HT-29 (cell line): ENCODE measurements at places on chromosomes 1 and 21.

- DNase-seq = no peak
Measured at GRCh38 chr1:228075801-228076271, 6.7 kb upstream of the ARF1 start.

GRCh38 chr21:15408089-15408488 lies 321.7 kb upstream of the USP25 start:
- no peak for DNase-seq

DNA sequence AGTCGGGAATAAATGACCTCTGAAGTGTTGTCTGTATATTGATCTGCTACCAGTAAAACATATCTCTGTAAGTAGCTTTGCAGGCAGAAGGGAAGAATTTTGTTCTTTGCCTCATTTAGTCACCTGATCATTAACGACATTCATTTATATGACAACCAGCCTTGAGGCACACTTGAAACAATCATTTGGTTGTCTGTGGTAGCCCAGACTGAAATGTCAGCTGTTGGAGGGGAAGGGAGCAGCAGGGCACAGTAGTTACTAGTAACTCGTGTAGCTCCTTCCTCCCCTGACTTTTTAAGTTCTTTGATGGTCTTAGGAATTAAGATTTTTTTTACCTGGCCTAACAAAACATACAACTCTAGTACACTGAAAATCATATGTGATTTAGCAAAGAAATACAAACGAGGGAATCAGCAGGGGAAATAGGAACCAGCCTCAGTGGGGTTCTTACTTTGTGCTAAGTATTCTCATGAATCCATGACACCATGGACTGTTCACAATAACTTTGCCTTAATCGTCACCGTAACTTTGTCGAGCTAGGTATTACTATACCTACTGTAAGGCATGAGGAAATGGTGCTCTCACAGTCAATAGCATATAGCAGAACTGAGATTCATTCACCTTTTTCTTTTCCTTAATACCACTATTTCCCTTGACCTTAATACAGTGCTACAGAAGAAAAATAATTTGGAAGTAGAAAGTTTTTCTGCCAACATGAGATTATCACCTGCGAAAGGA lies 6.4 kb downstream of the IL12RB2 start:
- DNase-seq = no peak

- DNase-seq = no peak
Measured at GRCh38 chr21:21241391-21241790, 243.2 kb downstream of the NCAM2 start.

GRCh38 chr1:11653861-11654136 lies 430 bp downstream of the FBXO2 start:
- no peak for DNase-seq

DNA sequence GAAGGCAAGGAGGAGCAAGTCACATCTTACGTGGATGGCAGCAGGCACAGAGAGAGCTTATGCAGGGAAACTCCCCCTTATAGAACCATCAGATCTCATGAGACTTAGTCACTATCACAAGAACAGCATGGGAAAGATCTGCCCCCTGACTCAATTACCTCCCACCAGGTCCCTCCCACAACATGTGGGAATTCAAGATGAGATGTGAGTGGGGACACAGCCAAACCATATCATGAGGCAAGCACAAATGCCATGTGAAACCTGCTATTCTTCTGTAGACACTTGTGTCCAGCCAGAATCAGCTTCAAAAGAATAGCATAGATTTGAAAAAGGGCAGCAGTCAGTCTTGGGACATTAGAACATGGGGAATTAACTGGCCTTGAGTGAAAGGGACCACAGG lies 32.2 kb upstream of the UBE2U start:
- no peak for DNase-seq

DNA sequence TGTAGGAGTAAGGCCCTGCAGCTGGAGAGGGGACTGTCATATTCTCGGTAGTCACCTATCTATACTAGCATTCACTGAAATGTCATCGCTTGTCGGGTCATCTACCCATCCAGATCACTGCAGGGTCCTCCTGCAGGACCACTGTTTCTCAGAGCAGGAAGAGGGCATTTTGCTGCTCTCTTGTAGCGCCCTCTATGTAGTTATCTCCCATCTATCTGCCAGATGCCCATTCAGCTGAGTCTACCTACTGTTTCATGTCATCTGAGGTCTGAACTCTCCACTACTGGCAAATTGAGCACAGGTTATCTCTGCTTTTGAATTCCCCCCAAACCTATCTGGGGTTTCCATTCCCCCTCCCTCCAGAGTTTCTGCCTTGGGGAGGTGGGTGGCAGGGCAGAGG lies 258.2 kb upstream of the FOXD3 start:
- DNase-seq = no peak

GRCh38 chr1:183735069-183735860 lies 69.7 kb upstream of the RGL1 start:
- DNase-seq = no peak

DNA sequence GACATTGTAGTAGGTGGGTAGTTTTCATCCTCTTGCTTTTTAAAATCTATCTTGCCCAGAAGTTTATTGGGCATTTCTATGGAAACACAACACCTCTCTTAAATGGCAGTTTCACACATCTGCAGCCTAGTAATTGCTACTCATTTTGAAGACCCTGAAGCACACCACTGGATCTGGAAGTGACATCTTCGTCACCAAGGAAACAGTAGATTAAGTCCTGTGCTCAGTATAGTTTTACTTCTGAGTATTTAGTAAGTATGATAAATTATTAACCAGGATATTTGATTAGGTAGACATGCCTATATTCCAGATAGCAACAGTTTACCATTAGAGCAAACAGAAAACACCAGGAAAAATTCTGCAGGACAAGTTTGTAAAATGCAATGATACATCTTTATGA lies 48.7 kb downstream of the UCK2 start:
- DNase-seq = no peak

DNA sequence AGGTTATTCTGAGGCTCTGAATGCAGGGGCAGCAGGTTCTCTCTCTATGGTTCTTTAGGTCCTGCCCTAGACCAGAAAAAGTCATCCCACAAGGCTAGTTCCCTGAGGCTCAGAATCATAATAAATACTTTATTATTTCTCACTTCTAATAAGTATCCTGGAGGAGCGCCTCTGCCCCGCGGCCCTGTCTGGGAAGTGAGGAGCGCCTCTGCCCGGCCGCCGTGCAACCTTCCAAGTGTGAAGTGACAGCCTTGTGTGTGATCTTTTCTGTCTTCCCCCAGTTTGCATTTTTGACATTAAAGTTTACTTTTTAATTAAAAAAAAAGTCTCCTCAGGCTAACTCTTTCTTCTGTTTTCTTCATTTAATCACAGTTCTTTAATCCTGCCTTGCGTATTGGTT lies 11.5 kb downstream of the AIM2 start:
- DNase-seq = no peak

- DNase-seq = no peak
Measured at GRCh38 chr1:231075020-231075419, 35.0 kb upstream of the FAM89A start.

DNA sequence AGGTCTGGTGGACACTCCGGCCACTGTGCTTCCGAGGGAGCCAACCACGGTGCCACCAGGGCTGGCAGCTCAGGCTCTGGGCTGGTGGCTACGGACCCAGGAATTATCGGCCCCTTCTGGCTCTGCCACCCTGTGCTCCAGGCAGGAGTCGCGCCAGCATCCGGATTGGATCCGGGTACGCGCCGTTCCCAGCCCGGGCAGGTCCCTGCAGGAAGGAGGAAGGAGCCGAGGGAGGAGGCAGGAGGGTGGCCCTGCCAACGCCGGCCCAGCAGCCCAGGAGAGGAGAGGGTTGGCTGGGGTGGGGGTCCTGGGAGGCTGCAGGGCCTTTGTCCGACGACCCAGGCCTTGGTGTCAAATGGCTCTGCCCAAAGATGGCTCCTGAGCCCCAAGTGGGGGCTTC lies 160.5 kb downstream of the CASZ1 start:
- DNase-seq = no peak

DNA sequence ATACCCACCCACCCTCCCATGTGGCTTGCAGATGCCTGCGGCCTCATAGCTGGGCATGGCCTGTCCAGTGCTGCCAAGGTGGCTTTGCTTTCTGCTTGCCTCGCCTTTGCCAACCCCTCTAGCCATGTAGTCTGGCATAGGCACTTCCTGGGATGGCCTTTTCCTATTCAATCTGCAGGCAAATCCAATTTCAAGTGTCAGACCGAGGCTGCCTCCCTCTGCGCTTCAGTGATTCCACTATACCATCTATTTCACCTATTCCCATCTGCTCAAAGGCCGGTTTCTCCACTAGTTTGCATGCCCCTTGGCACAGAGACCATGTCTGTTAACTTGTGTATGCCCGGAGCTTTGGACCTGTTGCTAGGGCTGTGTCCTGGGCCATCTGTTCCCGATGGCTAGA lies 3.8 kb upstream of the ZBTB21 start:
- no peak for DNase-seq

GRCh38 chr1:60848583-60849188 lies 233.7 kb upstream of the NFIA start:
- peak; percentile 34 for DNase-seq
